ENCODE measurements at places on chromosomes 3 and 15. TPM values are rescaled to one million over a fixed set of nuclear protein-coding genes. Genes with fewer than 3 reads are reported as not detected.

Gene IL5RA
- not detected for total RNA-seq

- no peak overlapping the region for H3K4me3 ChIP-seq
- no peaks in the 10 kb centered on the region for H3K36me3 ChIP-seq
- H3K4me1 ChIP-seq, result no peaks in the 10 kb centered on the region
- no peak for DNase-seq
Measured at GRCh38 chr15:81897057-81897677, 148.7 kb downstream of the MEX3B start.

DNA sequence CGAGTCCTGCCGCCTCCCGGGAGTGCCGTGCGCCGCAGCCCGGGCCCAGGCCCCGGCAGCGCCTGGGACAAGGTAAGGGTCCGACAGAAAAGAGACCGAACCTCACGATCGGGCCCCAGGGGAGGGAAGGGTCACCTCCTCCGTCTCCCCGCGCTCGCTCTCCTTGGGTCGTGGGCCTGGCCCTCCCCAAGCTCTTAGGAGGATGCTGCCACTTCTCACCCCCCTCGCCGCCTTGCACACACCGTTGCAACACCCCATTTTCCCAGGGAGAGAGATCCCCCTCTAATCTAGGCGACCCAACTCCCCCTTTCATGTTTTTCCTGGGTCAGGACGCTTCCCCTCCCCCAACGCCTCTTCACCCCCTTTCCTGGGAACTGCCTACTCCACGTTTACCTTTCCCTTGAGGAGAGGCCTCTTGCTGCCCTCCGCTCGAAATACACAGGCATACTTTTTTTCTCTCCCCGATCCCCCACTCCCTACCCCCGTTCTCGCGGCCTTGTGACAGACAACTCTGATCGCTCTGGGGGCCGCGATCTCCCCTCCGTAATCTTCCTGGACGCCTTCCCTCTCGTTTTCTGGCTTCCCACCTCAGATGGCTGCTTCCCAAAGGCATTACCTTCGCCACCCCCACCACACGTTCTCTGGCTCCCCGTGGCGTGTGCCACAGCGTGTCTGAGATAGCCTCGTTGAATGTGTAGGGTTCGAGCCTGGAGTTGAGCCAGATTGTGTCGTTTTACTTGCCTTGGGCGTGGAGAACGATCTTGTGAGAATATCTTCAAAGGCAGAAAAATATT lies 688 bp downstream of the SETD5 start:
- peaks cover 24% of the 10 kb centered on the region for H3K36me3 ChIP-seq
- H3K4me3 ChIP-seq, result peak overlapping the region; percentile 92
- peak overlapping the region; percentile 89 for H3K27ac ChIP-seq
- no peaks in the 10 kb centered on the region for H3K27me3 ChIP-seq
- H3K4me1 ChIP-seq, result peaks cover 64% of the 10 kb centered on the region
- DNase-seq, result peak; percentile 23

- no peaks in the 10 kb centered on the region for H3K27me3 ChIP-seq
- H3K27ac ChIP-seq, result no peak overlapping the region
- no peak overlapping the region for H3K4me3 ChIP-seq
- no peaks in the 10 kb centered on the region for H3K4me1 ChIP-seq
- no peak for DNase-seq
Measured at GRCh38 chr3:56154297-56154696, 314.0 kb downstream of the ERC2 start.

DNA sequence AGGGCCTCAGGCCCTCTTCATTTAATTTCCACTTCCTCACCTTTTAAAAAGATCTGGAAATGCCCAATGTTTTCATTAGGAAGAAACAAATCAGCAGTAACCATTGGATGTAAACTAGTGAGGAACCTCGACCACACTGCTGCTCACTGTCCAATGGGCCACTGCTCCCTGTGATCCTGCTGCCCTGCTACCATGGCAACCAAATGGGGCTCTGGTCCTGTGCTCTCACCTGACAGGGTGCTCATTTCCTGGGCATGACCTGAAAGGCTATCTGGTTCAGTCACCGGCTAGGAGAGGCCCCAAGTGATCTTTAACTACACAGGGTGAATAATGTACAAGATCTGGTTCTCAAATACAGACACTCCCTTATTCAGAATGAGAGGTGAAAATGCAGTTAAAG lies 54.6 kb downstream of the ARHGEF3 start:
- H3K27ac ChIP-seq, result no peak overlapping the region
- no peaks in the 10 kb centered on the region for H3K4me1 ChIP-seq
- H3K36me3 ChIP-seq, result peaks cover 21% of the 10 kb centered on the region

DNA sequence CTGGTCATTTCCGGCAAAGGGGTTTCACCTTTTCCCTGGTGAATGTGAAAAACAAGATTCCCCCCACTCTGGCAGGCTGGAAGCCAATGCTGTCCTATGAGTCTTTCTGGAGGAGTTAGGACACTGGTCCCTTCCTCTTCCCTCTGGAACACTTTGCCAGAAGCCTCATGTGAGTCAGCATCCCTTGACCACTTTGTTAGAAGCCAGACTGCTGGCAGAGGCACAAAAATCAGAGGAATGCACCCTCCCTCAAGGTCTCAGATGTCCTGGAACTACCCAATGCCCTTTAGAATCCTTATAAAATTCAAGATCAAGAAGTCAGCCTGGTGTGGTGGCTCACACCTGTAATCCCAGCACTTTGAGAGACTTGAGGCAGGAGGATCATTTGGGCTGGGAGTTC lies 26.6 kb downstream of the ITGB5 start:
- peak; percentile 86 for DNase-seq
- no peak overlapping the region for H3K4me3 ChIP-seq
- H3K27me3 ChIP-seq, result no peaks in the 10 kb centered on the region
- H3K36me3 ChIP-seq, result peaks cover 34% of the 10 kb centered on the region
- H3K4me1 ChIP-seq, result peaks cover 26% of the 10 kb centered on the region
